ENCODE measurements at places on chromosomes 7 and 10.

DNA sequence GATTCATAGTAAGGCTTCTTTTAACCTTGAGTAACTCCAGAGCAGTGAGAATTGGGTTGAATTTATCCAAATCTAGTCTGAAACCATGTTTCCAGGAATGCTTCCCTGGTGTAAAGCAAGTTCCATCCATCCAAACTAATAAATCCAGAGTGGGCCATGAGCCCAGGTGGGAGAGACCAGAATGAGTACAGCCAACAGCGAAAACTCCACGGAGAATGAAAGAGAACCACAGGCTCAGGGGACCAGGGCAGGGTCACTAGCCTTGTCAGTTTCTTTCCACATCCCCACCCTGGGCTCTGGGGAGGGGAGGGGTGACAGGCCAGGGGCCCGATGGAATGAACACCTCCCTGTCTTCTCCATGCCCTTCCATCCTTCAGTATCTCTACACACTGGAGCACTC lies 180.1 kb downstream of the NEURL1 start:
- no peak for DNase-seq

GRCh38 chr10:44924261-44925040 lies 13.3 kb downstream of the TMEM72 start:
- peak; percentile 36 for DNase-seq

- no peak for DNase-seq
These were observed 1089.5 kb upstream of the LRRN3 start for GRCh38 chr7:110001254-110001938.

GRCh38 chr7:141356161-141356560 lies 195.0 kb upstream of the AGK start:
- no peak for DNase-seq

GRCh38 chr7:132871419-132871818 lies 210.5 kb downstream of the CHCHD3 start:
- DNase-seq, result no peak

DNA sequence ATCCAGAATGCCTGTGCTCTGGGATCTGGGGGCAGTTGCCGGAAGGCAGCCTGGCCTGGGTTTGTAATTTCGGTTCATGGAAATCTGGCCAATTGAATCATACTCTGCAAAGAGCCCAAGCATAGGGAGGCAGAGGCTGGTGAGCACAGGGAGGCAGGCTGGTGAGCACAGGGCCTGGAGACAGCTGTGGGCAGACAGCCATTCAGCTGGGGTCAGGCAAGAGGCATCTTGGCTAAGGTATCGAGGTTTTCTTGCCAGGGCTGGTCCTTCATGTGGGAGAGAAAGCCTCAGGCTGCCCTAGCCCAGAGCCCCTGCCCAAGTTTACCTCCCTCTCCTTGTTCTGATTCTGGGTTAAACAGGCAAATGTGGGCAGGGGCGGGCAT lies 63.7 kb upstream of the BAIAP2L1 start:
- DNase-seq, result no peak

- no peak for DNase-seq
These were observed 19.8 kb downstream of the C10orf71 start for GRCh38 chr10:49318755-49319154.

DNA sequence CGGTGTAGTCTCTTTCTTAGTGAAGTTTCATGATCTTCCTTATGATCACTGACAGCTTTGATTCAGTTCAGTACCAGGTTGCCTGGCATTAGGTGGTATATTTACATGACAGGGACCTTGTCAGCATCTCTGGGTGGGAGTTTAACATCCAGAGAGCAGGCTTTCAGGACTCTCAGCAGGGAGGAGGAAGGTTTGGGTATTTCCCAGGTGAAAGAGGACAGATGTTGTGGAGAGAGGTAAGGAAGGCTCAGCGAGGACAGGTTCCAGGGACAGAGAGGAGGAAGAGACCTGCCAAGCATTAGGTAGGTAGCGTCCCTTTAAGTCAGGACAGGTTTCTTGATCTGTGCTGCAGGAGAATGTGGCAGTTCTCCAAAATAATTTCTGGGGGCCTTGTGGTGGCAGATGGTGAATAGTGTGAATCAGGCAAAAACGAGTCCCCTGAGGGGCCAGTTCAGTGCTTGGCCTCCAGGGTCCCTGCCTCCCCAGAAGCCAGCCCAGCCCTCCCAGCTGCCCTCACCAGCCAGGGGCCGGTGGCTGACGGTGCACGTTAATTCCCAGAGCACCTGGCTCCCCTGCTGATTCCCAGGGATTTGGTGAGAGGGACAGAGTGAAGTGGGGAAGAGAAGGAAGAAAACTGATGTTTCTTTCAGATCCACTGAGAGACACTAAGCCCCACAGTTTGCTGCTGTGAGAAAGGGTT lies 82.0 kb downstream of the VWC2 start:
- DNase-seq, result no peak

- no peak for DNase-seq
These were observed 35.3 kb downstream of the FOXL3 start for GRCh38 chr7:325051-325798.

GRCh38 chr10:7206412-7207100 lies 204.3 kb downstream of the SFMBT2 start:
- no peak for DNase-seq

DNA sequence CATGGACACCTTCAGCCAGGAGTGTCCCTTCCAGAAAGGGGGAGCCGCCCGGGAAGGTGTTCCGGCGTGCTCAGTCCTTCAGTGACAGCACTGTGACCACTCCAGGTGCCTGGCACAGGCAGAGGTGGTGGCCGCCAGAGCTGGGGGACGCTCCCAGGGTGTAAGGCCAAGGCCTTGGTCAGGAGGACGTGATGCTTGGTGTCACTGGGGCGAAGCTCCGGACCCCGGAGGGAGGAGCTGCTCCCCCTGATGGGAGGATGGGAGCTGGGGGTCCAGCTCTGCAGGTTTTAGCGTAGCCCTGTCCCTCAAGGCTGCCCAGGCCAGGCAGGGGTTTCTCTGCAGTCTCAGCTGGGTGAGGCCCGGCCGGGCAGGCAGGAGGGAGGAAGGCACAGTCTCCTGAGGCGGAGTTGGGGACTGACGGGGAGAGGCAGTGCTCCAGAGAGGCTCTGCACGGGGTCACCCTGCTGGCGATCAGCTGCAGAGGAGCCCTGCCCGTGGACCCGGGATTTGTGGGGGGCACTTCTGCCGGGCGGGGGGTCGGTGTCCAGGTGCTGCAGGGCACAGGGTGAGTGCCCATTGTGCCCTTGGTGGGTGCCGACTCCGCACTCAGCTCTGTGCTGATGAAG lies 56.5 kb upstream of the DNAJB6 start:
- DNase-seq, result no peak

GRCh38 chr10:63414481-63415260 lies 51.1 kb downstream of the JMJD1C start:
- DNase-seq, result no peak

DNA sequence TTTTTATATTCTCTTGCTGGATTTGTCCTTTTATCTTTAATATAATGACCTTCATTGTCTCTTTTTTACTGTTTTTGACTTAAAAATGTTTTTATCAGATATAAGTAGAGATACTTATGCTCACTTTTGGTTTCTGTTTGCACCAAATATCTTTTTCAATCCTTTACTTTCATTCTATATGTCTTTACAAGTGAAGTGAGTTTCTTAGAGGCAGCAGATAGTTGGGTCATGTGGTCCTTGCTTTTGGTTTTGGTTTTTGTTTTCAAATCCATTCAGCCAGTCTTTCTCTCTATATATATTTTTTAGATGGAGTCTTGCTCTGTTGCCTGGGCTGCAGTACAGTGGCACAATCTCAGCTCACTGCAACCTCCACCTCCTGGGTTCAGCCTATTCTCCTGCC lies 932.4 kb upstream of the LRRTM3 start:
- DNase-seq, result no peak

DNA sequence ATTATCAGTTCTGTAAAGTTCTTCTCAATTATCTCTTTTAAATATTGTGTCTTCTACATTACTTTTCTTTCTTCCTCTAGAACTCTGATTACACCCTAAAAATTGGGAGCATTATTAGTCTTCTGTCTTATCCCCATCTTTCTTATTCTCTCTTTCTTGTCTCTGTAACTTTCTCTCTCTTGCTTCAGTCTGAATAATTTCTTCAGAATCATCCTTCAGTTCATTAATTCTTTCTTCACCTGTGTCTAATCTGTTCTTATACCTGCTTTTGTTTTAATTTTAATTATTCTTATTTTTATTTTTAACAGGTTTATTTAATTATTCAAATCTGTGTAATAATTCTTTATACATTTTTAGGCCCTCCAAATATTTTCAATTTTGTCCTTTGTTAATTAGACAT lies 114.3 kb downstream of the GATA3 start:
- no peak for DNase-seq

DNA sequence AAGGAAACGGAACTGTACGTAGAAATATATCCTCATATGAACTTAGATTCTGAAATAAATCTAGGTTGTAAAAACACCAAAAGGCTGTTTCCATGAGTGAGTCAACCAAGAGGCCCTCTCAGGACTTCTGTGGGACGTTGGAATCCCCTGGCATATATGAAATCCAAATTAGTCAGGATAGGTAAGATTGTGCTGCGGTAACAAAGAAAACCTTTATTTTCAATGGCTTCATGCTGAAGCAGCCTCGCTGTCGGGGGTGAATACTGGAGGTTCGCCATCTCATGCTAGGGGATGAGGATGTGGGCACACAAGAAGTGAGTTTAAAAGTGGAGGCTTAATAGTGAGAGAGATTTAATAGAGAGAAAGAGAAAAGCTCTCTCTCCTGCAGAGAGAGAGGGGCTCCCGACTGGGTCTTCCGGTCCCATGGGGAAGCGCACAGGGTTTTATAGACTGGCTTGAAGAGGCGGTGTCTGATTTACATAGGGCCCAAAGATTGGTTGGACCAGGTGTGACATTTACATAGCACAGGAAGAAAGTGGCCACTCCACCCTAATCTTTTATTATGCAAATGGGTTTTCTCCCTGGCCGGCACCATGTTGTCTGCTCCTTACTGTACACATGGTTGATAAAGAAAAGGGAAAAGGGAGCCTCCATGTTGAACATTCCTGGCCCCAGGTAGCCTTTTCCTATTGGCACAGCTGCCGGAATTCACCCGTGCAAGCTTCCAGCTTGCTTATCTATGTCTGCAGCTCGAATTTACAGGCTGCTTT lies 52.3 kb upstream of the SEPHS1 start:
- no peak for DNase-seq

DNA sequence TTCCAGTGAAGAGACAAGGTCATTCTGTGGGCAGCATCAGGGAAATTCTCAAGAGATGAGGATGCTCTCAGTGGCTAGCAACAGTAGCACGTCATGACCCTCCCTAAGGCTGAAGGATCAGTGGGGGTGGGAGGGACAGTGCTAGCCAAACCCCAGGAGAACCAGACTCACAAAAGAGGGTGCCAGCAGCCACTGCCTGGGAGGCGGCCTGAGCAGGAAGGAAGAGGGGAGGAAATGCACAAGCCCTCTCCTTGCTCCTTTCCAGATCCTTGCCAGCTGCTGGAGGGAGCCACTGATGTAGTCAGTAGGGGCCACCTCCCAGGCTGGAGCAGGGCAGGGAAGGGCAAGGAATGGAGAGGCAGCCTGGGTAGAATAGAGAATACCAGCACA lies 302.7 kb downstream of the RPS24 start:
- DNase-seq, result peak; percentile 73

GRCh38 chr7:21076574-21076973 lies 289.9 kb upstream of the SP8 start:
- DNase-seq, result no peak

DNA sequence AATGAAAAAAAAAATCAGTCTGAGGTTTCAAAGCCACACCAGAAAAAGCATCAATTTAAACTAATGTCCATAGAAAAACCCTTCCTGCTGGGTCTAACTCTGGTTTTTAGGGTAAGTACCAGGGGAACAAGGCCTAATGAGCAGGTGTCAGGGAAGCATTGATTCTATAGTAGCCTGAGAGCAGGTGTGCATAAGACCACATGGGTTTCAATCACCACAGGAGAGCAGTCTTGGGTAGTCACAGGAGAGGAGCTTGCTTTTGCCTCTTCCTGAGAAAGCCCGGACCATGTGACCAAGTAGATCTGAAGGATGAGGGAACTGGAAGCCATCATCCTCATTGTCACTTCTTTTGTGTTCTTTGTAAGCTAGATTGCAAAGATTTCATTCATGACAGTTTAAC lies 66.3 kb upstream of the AGK start:
- DNase-seq, result no peak

DNA sequence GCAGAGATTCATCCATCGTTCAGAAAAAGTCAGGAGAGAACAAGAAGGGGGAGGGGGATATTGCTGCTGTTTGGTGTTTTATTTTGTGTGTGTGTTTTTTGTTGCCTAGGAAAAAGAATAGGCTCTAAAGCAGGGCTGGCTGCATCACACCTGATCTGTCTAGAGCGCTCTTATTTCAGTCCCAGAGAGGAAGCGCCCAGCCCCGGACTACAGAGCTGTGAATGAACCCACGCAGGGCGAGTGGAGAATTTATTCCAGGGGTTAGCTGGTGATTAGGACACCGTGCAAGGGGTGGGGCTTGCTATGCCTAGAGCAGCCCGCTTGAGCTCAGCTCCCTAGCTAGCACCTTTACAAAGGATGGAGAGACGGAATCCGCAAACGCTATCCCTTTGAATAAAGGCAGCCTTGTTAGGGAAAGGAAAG lies 621 bp upstream of the FAM13C start:
- peak; percentile 81 for DNase-seq

GRCh38 chr10:75029857-75030256 lies 81.6 kb upstream of the SAMD8 start:
- no peak for DNase-seq
